ENCODE measurements at places on chromosomes 7 and 10.

- DNase-seq, result no peak
Observed at GRCh38 chr10:53699684-53700083, 927.1 kb upstream of the MBL2 start.

- DNase-seq, result no peak
Observed at GRCh38 chr10:13404305-13404759, 56.2 kb upstream of the SEPHS1 start.

GRCh38 chr10:33215154-33215553 is 119.3 kb downstream of the NRP1 start:
- DNase-seq, result no peak

DNA sequence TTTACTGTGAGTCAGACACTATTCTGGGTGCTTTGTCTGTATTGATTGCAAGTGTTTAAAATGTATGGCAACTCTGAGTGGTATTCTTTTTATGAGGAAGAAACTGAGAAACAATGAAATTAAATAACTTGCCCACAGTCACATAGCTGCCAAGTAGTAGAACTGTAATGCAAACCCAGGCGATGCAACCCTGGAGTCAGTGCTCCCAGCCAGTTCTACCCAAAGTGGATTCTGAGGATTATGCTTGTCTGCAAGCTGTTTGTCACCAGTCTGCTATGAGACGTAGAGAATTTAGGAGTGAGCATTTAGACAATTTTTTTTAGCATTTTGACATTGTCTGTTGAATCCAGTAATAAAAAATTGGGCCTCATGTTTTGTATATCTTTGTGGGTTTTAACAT is 306.0 kb upstream of the LRGUK start:
- no peak for DNase-seq

- no peak for DNase-seq
Observed at GRCh38 chr10:122646511-122647382, 52.9 kb downstream of the C10orf120 start.

DNA sequence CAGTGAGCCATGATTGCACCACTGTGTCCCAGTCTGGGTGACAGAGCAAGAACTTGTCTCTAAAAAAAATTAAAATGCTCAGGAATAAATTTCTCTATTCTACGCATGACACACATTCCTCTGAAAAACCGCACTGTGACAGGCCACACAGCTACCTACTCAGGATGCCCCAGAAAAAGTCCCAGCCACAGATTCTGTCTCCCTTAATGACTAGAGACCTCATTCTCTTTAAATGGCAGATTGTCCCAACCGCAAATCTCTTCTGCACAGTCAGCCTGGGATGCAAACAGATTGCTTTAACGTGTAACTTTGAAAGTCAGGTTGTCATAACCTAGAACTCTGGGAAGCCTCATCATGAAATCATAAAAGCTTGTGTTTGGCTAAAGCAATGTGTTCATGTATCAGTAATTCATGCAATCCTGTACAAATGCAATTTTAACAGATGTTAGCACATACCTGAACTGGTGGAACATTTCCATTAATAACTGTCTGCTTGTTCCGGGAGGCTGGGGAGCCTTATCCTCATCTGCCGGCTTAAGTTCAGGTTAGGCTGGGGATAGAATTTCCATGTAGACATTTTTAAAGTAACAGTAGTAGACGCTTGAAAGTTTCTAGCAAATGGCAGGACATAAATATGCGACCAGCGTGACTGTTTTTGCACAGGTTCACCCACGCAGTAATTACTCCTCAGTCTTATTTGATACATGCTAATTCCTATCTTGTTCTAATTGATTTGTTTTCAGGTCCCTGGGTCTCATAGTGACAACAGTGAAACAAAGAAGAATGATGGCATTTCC is 26.2 kb upstream of the MSRB2 start:
- DNase-seq, result no peak

GRCh38 chr7:45129181-45129800 is 17.8 kb upstream of the TBRG4 start:
- DNase-seq, result no peak

- DNase-seq, result no peak
Observed at GRCh38 chr10:113493195-113493594, 59.7 kb upstream of the HABP2 start.

DNA sequence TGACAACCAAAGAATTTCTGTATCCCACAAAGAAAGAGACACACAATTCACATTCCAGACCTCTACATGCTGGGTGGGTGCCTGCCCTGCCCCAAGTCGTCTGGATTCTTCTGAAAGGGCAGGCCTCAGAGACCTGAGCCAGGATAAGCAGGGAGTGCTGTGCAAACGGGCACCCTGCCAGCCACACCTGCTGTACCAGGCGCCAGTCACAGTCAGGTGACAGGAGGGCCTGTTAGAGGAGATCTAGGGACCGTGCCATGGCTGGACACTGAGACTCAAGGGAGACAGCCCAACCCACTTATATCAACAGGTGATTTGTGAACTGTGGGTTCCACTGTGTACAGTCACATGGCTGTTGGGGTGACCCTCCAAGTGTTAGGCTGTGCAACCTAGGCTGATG is 103.1 kb upstream of the AFAP1L2 start:
- no peak for DNase-seq

GRCh38 chr7:121011401-121011800 is 22.9 kb downstream of the CPED1 start:
- no peak for DNase-seq

DNA sequence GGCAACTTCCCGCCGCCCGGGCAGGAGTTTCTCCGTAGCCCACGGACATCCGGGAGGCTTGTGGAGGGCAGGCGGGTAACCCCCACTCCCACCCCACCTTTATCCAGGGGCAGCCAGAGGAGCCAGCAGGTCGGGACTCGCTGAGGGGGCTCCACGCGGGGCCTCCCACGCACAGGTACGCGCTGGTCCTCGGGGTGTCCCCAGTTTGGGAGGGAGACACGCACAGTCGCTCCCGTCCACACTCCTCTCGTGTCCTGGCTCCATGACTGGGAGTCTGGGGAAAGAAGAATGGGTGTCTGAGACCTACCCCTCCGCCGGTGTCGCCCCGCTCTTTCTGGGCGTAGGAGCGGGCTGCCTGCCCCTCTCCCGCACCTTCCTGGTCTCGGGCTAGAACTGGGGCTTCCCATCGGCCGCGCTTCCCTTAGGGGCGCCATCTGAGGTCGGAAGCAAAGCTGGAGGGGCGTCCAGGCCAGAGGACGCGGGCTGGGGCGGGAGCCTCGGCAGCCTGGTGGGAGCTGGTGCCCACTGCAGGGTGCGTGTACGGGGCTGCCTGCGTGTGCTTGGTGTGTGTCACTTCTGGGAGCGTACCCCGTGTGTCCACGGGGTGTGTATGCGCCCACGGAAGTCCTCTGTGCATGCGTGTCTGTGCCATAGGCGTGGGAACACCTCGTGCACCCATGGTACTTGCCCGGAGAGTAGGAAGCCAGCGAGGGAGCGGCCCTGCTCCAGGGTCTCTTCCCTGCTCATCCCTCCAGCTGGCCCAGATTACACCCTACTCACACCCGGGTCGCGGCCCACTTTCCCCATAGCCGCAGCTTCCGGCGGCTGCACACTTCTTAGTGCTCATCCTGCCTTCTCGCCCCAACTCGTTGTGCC is 73.0 kb upstream of the LEP start:
- no peak for DNase-seq

DNA sequence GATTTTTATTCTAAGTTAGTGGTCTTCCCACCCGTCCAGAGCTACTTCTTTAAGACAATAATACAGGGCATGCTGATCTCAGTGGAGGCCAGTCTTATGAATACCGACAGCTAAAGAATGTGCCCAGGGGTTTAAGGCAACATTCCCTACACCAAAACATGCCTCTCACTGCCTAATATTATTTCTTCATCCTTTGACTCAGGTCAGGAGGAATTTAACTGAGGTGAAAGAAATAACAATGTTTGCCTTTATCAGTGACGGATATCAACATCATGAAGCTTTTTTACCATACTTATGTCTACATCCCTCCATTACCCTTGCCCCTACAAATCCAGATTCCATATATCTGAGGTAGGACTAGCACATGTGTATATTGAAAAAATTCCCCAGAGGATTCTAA is 33.3 kb upstream of the TES start:
- DNase-seq, result no peak

GRCh38 chr7:44059219-44060090 is 5.9 kb downstream of the PGAM2 start:
- no peak for DNase-seq

DNA sequence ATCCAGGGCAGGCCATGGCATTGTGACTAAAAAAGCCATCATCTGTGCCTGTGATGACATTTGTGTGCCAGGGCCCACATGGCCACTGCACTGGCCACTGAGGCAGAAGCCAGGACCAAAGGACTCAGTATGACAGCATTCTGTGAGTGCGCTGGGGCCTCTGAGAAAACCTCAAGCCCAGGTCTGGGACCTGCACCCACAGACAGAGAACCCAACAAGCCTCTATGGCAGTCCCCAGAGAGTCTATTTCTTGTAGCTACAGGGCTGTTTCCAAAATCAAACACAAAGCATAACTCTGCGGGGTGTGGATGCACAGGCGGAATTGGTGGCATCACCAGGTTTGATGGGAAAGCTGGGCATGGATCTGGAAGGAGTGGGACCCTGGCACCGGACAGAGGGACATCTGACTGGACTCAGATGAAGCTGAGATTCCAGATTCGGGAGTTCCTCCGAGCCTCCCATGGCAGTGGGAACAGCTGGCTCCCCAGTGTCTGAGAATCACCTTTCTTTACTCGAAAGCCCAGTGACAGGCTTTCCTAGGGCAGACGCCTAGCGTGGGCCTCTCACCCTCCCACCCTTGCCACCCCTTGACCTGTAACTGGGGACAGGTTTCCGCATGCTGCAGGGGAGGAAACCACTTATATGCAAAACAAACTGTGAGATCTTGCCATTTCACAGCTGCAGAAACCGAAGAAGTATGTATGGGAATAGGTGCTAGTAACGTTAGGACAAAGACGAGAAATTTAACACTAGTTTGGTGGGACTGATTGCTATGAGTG is 70.6 kb upstream of the RHEB start:
- no peak for DNase-seq

GRCh38 chr7:122307228-122307621 is 2.7 kb upstream of the FEZF1 start:
- DNase-seq, result no peak

- DNase-seq, result no peak
Observed at GRCh38 chr10:116995648-116996047, 9.3 kb downstream of the SHTN1 start.

GRCh38 chr10:95661818-95662217 is 5.3 kb upstream of the ALDH18A1 start:
- DNase-seq, result no peak
